Globus pallidus (tissue), 1 donor: ENCODE measurements at places on chromosomes 3 and 15.

- DNase-seq = peak; percentile 85
Observed at GRCh38 chr15:41564286-41564959, 5.4 kb downstream of the TYRO3 start.

DNA sequence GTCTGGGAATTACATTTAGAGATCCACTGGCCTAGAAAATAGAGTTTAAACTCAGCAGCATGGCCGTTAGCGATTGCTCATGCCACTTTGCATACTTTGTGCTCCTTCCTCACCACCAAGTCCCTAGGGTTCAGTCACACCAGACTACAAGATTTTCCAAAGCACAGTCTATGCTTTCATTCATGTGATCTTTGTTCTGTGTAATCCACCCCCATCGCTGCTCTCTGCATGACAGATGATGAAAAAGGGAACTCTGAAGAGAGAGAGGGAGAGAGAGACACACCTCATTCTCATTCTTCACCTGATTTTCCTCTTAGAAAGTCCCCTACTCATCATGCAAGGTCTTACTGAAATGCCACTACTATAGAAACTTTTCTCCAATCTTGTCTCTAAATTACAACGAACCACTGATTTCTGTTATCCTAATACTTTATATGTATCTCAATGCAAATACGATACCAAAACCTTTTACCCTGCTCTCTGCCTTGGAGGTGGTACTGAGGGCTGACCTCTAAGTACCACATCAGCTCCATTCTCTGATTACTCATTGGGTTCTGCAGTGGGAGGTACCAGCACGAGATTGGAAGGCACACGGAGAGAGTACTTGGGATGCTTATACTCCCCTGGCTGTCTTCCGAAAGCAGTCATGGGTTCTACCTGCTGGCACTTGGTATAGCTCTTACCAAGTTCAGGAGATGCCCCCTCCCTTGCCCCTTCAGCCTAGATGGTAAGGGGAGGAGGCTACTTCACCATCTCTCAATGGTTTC is 1.1 kb upstream of the PARP15 start:
- no peak for DNase-seq

DNA sequence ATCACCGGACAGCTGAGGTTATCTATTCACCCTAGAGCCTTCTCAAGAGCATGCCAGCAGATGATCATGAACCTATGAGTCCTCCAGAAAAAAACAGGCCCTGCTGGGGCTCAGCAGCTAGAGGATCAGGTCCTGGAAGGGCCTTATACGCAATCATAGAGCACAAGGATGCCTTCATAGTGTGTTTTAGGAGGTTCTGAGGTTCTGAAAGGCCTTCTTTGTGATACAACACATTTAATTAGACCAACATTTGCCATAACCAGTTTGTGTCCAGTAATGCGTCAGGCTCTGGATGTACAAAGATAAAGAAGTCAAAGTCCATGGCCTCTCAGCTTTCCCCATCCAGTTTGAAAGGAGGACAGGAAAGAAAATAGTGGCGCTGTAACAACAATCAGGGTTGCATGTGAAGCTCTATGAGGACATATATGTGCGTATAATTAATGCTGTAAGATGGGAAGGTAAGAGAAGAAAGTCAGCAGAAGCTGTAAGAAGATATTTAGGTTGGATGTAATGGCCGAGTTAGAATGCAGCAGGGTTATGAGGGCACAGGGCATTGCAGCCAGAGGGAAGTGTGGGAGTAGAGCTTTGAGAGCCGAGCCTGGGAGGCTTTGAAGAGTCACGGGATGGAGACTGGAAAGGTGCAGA is 302.6 kb upstream of the TBL1XR1 start:
- DNase-seq = no peak

- DNase-seq = no peak
Observed at GRCh38 chr3:67995206-67995605, 340.8 kb upstream of the SUCLG2 start.

DNA sequence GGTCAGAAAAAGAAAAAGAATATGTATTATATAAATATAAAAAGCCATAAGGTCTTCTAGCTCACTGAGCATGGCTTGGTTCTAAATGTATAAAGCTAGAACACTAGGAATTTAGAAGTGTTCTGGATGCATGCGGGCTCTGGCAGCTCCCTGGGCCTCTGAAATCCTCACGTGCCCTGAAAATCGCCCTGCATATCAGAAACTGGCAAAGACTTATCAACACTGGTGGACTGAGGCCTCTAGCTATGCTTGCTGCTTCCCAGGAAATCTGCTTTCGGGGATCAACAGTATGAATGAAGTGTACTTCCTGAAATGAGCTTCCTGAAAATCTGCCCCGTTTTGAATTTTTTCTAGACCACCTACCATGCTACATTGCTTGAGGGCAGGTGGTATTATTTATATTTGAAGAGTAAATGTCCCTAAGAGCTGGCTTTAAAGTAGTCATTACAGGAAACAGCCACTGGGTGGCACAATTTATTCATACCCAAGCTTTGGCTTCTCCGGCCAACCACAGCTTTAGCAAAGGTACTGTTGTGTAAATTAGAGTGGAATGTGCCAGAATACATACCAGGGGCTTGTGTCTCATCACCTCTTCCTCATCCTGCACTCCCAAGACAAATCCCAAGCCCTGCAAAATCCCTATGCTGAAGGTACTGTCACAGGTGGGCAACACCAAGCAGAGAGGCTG is 17.7 kb downstream of the CRTAP start:
- DNase-seq = peak; percentile 76

DNA sequence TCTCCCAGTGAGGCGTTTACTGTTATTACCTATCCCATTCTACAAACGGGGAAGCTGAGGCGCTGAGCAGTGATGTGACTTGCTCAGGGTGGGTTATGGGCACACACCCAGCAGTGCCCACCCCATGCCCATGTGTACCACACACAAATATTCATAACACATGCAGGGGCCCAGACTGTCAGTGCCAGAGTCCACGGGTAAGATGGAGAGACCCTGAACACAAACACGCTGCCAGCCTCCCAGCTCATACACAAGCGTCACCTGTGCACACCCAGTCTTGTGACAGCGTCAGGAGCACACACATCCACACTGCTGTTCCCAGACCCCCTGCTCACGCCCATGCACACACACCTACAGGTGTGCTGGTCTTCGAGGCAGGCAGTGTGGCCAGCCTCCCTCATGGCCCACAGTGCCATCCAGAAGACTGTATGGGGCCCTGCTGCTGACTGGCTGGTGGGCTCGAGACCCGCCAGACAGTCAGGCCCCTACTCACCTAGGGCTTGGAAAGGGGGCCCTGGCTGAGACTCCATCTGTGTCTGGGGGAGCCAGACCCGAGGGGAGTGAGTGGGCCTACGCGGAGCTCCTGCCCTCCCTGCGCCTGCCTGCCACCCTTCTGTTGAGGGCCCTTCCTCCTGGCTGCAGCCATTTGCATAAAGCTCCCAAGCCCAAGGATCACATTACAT is 39.4 kb downstream of the DNAJB8 start:
- no peak for DNase-seq

DNA sequence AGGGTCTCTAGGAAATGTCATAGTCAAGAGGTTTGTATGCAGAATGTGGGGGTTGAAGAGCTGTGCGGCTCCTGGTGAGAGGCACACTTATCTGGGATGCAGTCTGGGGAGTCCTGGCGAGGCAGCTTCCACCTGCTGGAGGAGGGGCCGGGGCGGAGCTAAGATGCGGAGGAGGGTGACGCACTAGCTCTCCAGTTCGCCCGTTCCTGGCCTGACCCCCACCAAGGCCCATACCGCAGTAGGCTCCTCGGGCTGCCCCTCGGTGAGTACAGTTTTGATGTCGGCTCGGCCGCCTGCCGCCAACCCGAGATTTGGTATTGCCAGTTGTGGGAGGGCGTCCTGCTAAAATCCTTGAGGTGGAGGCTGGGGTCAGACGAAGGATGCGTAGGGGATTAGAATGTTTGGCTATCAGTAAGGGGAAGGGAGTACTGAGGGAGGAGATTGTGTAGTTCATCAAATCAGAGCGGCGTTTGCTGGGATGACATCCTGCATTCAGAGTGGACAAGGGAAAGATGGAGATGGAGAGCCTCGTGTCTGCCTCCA is at the start of gene SCG5:
Gene SCG5 (plus strand): TSS at position 194 of the 543 bp plus-strand sequence. CDS start 1,883 bp downstream, outside the sequence.
- DNase-seq = peak; percentile 69

- DNase-seq = no peak
Observed at GRCh38 chr15:83918011-83918410, 264.1 kb downstream of the ADAMTSL3 start.

- DNase-seq = peak; percentile 34
Observed at GRCh38 chr3:57397175-57398026, 104.9 kb upstream of the ASB14 start.

DNA sequence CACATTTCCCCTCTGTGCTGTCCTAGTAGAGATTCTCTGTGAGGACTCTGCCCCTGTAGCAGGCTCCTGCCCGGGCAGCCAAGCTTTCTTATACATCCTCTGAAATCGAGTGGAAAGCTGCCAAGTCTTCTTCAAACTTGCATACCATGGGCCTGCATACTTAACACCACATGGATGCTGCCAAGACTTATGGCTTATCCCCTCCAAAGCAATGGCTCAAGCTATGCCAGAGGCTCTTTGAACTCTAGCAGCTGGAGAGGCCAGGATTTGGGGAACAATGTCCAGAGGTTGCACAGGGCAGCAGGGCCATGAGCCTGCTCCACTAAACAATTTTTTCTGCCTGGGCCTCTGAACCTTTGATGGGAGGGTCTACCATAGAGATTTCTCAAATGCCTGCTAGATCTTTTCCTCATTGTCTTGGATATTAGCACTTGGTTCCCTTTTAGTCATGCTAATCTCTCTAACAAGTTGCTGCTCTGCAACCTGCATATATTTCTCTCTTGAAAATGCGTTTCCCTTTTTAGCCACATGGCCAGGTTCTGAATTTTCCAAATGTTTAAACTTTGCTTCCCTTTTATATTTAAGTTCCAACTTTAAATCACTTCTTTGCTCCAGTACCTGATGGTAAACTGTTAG is 6.1 kb upstream of the PLSCR4 start:
- DNase-seq = no peak
